ENCODE measurements at places on chromosomes 7 and 10.

- DNase-seq = no peak
Measured at GRCh38 chr7:73970801-73971229, 57.2 kb upstream of the ELN start.

DNA sequence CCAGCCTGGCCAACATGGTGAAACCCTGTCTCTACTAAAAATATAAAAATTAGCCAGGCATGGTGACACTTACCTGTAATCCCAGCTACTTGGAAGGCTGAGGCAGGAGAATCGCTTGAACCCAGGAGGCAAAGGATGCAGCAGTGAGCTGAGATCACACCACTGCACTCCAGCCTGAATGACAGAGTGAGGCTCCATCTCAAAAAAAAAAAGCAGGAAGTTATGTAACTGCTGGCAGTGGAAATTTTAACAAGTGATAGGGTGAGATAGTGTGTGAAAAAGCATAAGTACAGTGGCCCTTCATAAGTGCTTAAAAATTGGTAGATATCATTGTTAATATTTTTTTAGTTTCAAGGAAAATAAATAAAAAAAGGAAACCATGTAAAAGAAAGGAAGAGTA is 12.3 kb downstream of the AKR1C3 start:
- no peak for DNase-seq

GRCh38 chr10:127855591-127855881 is 37.2 kb downstream of the CLRN3 start:
- DNase-seq = no peak

- DNase-seq = no peak
Measured at GRCh38 chr7:12583176-12583575, 12.7 kb downstream of the SCIN start.

- no peak for DNase-seq
Measured at GRCh38 chr10:5575482-5576153, 50.9 kb downstream of the CALML3 start.

- no peak for DNase-seq
Measured at GRCh38 chr7:17844514-17845196, 95.6 kb downstream of the SNX13 start.

DNA sequence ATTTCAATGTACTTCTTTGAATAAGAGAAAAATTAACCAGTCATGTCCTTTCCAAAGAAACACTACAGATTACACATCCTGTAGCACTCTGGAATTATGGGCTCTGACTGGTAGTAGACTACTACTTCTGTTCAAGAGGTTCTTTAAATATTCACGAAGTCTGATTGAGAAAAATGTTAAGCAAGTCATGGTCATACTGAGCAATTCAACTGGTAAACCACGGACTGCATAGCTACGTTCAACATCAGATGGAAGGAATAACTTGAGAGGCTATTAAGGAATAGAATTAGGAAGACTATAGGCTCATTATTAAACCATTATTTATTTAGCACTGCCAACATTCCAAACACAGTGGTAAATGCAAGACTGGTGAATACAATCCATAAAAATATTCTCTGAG is 160.8 kb downstream of the IMMP2L start:
- DNase-seq = no peak

DNA sequence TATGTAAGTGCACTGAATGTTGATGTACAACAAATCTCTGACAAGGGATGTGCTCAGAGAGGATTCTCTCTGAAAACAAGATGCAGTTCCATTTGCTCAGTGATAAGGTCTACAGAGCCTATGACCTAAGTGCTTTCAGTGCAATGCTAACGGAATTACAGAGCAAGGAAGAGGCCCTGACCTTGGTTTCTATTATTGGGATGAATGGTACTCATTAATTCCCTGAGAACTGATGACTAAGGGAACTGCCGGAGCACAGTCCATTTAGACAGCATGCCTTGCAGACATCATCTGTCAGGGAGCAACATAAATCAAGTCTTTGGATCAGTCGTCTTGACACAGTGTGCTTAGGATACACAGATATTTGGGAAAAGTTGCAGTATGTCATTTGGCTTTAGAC is 340.8 kb downstream of the PHTF2 start:
- no peak for DNase-seq

DNA sequence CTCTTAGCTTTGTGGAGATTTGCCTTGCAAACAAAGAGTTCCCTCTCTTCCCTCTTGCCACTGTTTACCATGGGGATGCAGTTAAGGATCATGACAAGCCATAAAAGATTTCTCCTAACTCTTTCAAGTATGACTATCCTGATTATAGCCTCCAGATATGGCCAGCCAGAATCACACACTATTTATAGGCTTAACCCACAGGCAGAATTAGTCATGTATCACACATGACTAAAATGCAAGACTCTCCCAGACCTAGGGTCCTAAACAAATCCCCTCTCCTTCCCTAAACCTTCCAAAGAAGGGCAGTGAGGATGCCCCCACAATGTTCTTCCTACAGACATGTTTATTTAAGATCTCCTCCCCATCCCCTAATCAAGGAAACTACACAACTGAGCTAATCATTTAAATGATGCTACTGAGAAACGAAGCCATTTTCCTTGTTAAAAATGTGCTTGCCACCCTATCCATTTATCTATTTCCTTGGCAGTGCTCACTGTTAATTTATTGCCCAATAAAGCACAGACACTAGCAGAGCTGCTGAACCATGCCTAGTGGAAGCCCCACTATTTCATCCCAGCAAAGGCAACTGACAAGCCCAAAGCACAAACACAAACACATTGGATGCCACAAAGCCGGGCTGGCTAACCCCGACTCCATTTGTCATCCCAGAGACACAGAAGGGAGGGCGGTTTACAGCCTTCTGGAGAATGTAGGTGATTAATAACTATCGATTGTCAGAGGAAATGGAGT is 363.4 kb downstream of the KCNMA1 start:
- DNase-seq = no peak

GRCh38 chr10:21791276-21791675 is 212.3 kb downstream of the DNAJC1 start:
- no peak for DNase-seq

- DNase-seq = no peak
Measured at GRCh38 chr10:125087191-125087896, 73.0 kb downstream of the CTBP2 start.

DNA sequence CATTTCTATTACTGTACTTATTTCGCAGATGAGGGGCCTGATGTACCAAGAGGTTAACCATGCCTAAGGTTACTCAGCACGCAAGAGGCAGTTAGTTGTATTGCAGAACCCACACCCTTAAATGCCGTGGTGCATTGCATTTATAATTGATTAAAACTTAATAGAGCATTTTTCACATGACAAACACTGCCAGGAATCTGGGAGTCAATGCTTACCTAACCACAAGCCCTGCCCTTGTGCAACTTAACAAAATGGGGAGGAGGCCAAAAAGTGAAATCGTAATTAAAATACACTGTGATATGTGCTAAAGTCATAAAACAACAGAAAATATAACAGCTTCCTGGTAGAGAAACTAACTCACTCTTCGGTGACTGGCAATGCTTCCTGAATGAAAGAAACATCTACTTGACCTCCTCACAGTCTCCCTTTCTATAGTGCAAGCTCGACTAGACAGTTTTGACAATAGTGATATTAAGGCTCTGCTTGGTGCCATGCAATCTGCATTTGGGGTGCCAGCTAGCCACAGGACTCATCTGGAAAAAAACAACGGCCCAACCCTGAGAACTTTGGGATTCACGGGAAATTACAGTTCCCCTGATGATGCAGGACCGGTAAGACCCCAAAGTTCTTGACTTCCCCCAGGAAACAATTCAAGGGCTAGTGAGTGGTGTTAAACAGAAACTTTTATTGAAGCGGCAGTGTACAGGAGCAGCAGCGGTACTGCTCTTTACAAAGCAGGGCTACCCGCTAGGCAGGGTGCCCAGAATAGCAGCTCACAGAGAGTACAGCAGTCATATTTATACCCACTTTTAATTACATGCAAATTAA is 612.4 kb downstream of the TNS3 start:
- DNase-seq = no peak

Data from stimulated activated CD8-positive, alpha-beta memory T cell treated with anti-CD3 and anti-CD28 coated beads, Interleukin-4, amount 100 ng/mL, for 4 hours (primary cell).